NCI-H2081 treated with DMSO at 0.1 percent for 48 hours (cell line): ENCODE measurements at places on chromosomes 16 and 17.

GRCh38 chr17:8855477-8856204 is 11.8 kb downstream of the PIK3R6 start:
- no peak for DNase-seq

GRCh38 chr17:47741793-47742145 is 8.7 kb downstream of the TBX21 start:
- DNase-seq, result no peak

GRCh38 chr17:47983492-47984223 is 12.7 kb downstream of the CDK5RAP3 start:
- no peak for DNase-seq

GRCh38 chr17:7582396-7583252 is 1.0 kb upstream of the MPDU1 start:
- DNase-seq, result no peak

- no peak for DNase-seq
Observed at GRCh38 chr17:32484041-32484461, 2.7 kb upstream of the CDK5R1 start.

DNA sequence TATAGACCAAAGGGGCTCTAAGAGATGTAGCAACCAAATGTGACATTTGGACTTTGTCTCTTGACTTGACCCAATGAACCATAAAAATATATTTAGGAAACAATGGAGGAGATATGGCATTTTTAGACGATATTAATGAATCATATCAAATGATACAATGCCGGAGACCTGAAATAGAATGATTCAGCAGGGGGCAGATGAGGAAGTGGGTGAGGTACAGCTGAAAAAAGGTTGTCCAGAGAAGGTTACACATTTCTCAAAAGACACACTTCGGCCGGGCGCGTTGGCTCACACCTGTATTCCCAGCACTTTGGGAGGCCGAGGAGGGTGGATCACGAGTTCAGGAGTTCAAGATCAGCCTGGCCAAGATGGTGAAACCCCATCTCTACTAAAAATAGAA is 16.5 kb upstream of the SNN start:
- DNase-seq, result no peak

DNA sequence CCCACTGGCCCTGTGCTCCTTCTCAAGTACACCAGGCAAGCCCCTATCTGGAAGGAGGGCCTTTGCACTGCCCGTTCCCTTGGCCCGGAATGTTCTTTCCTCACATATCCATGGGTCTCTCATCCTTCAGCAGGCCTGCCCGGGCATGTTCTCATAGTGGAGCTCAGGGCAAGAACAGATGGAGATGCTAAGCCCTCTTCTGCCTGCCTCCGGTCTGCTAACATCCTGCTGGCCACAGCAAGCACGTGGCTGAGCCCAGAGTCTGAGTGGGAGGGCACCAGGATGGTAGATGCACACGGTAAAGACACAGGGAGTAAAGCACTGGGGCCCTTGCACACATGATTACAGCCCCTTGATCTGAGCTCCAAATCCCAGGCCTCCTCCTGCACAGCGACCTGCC is 19.8 kb upstream of the ANKRD40CL start:
- DNase-seq, result no peak

GRCh38 chr16:56679818-56680217 is 2.5 kb upstream of the MT1X start:
- DNase-seq, result no peak

GRCh38 chr17:48043176-48043575 is 5.0 kb upstream of the NFE2L1 start:
- DNase-seq, result no peak

DNA sequence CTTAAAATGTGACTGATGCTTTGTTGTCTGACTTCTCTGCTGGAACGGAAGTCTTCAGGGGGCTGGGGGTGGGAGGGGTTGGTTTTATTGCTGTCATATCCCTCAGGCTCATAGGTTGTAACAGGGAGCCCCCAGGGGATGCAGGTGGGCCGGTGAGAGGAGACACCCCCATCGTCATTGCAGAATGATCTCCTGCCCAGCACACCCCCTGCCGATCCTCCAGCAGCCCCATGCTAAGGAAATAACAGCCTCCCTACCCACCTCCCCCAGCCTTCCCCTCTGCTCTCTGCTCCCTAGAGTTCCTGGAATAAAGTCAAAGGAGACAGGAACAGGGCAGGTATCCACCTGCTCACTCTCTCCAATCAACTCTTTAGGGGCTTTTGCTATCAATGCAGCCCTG is 270.1 kb upstream of the TNRC6C start:
- no peak for DNase-seq

- no peak for DNase-seq
Observed at GRCh38 chr17:42969001-42969581, 4.8 kb upstream of the AARSD1 start.

- DNase-seq, result no peak
Observed at GRCh38 chr16:12341423-12341822, 364.9 kb downstream of the SNX29 start.

DNA sequence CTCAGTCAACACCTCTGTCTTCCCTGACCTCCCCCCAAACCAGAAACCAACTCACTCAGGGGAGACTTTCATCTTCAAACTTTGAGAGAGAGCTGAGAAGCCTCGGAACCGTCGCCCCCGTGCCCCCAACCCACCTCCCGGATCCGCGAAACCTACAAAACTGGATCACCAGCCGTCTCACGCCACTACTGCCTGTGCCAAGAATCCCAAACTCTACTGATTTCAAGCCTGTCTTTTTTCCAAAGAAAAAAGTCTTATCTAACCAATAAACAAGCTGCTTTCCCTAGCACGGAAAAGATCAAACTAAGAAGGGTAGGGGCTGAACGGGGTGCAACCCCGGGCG is 2.0 kb downstream of the AXIN2 start:
- no peak for DNase-seq

DNA sequence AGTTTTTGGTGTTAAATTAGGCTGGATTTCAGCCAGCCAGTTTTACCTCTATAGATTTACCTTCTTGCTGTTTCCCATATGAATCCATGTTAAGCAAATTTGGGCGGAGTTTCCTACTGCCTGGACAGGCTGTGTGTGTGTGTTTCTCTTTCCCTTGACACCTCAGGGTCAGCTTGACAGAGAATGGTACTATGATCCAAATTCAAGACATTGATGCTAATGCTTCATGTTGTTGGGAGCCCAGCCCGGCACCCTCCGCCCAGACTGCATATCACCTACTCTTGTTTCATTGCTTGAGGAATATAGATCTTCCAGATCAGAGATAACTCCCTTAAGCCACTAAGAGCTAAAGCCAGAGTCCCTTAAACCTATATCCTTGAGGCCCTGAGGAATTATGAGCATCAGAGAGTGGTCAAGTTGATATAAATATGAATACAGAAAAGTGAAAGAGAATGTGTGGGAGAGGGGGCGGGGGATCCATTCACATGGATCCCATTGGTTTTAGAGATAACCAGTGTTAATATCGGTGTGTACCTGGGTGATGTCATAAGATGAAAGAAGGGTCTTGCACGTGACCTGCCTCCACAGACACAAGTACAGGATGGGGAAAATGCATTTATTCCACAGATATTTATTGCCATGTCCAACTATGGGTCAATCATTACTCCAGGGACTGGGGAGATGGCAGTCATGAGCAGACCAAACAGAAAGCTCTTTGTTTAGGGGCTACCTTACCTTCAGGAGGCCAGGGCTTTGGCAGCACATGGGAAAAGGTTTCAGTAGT is 69.7 kb downstream of the WIPI1 start:
- no peak for DNase-seq

GRCh38 chr16:85475691-85476300 is 137.3 kb upstream of the GSE1 start:
- no peak for DNase-seq

DNA sequence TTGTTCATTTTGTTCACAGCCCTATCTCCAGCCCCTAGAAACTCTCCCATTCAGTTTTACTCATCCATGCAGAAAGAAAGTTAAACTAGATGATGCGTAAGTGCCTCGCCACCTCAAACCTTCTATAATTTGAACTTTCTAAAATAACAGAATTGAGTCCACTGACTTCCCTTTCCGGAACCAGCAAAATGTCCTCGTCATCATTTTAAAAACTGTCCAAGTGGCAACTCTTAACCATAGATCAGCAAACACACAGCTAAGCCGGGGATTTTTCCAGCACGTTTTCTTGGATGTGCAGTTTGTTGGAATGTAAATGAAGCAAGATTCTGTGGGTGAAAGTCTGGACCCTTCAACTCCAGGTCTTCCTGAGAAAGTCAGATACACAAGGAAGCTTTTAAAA is 369.7 kb upstream of the ERCC4 start:
- no peak for DNase-seq

DNA sequence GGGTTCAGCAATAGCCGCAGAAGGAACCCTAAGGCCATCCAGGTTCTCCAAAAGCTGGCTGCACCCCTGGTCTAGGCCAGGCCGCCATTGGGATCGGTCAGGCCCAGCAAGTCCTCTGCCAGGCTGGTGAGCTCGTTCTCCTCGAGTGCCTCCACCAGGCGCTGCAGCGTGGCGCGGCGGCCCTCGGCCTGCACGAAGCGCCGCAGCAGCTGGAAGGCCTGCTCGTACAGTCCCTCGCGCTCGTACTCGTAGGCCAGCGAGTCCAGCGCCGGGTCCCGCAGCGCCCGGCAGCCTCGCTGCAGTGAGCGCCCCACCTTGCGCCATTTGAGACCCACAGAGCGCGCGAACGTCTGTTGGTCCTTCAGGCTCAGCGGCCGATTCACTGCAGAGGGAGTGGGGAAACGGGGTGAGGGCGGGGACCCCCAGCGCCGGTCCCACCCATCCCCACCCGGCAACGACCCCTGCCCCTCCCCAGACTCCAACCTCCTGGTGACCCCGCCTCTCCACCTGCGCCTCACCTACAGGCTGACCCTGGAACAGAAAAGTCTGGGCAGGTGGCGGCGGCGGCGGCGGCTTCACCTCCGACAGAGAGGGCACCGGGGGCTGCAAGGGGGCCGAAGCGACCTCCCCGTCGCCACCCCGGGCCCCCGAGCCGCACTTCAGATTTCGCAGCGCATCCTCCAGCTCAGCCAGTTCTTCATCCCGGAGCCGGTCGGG is 3.9 kb upstream of the B3GNT9 start:
- no peak for DNase-seq

GRCh38 chr16:47316442-47317015 is 144.3 kb downstream of the ITFG1 start:
- no peak for DNase-seq

DNA sequence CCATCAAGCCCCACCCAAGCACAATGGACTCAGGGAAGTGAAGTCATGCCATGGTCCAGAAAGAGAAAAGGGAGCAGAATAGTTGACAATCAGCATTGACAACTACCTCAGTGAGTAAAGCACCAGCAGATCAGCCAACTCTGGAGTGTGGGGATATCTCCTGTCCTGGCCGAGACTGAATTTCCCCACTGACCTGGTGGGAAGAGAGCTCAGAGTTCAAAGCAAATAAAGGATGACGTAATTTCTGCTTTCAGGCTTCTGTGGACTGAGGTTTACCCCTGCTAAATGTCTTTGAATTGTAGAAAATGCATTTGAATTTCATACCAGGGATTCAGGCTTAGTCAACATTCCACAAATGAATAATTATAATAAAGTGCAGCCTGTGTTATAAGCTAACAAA is 152.9 kb downstream of the CBLN1 start:
- DNase-seq, result no peak

- DNase-seq, result no peak
Observed at GRCh38 chr16:75482434-75483205, 12.6 kb downstream of the CHST6 start.

- DNase-seq, result no peak
Observed at GRCh38 chr16:29645694-29646187, 17.3 kb upstream of the SPN start.

GRCh38 chr17:66135219-66135618 is 56.7 kb downstream of the CEP112 start:
- DNase-seq, result no peak

- no peak for DNase-seq
Observed at GRCh38 chr17:40218006-40218739, 931 bp upstream of the WIPF2 start.

DNA sequence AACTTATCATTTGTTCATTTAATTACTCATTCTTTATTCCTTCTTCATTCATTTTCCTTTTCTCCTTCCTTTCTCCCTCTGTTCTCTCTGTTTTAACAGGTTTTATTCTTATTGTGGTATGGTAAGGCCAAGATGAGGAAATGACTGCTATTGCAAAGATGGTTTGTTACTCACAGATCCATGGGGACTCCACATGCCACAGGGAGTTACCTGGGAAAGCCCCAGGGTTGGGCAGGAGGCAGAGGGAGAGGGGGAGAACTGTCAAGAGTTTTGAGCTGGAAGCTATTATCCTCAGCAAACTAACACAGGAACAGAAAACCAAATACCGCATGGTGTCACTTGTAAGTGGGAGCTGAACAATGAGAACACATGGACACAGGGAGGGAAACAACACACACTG is 453.3 kb downstream of the WWOX start:
- no peak for DNase-seq

GRCh38 chr17:39167476-39167875 is 1.5 kb upstream of the ARL5C start:
- no peak for DNase-seq

DNA sequence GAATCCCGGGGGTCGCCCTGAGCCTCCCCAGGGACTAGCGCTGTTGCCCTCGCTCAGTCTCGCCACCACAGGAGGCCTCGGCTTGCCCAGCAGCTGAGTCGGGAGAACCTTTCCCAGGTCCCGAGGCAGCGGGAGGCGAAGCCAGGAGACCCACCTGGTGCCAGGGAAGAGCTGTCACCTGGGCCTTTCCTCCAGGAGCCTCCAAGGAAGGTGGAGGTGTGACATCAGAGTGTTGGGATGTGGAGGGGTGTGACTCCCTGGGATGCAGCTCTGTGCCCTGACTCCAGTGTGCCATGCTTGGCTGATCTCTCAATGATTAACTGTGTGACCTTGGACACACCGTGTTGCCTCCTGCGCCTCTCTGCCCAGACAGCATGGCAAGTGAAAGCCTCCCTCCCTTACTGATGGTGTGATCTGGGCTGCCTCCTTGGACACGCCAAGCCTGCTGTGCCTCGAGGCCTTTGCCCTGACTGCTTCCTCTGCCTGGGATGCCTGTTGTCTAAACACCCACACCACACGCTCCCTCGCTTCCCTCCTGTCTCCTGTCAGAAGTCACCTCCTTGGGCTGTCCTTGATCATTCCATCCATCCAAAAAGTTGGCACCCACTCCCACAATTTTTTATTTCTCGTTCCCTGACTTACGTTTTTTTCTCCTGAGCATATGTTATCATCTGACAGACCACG is 88.0 kb downstream of the CMIP start:
- no peak for DNase-seq

GRCh38 chr17:42407289-42407836 is 15.7 kb downstream of the CAVIN1 start:
- DNase-seq, result peak; percentile 67

GRCh38 chr17:50847566-50847965 is 12.2 kb downstream of the WFIKKN2 start:
- DNase-seq, result no peak

- no peak for DNase-seq
Observed at GRCh38 chr17:76261421-76262215, 3.5 kb upstream of the UBALD2 start.

DNA sequence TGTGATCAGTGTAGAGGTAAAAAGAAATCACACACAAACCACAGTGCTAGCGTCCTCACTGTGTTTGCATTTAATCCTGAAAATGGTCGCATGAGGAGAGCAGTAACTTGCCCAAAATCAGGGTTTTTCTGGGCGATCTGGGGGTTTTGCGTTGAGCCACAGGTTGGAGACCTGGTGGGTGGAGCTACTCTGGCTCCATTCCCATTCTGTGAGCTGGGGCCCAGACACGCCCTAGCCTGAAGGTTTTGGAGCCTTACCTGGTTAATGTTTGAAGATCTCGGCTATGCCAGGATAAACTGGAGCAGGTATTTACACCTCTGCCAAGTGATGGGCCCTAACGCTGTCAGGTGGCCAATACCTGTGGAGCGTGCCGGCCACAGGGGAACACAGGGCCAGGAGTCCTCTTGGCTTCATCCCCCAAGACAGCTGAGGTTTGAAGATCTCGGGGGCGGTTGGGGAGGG is 48.4 kb downstream of the MPRIP start:
- DNase-seq, result no peak
